ENCODE measurements at places on chromosomes 12 and 14.

DNA sequence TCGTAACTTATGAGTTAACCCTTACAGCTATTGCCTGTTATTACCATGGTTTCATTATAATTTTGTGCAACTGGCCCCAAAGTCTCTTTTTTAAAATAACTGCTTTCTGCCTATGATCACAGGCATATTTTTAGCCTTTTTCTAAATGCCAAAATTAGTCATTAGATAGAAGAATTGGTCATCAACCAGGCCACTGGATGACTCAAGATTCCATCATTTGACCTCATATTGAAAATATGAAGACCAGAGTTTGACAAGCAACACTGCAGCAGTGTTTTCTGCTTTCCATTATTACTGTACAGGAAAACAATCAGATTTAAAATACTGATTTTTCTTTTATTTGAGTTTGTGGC is 54.7 kb upstream of the OTOGL start:
- DNase-seq = no peak

GRCh38 chr12:5549011-5549410 is 117.1 kb downstream of the NTF3 start:
- DNase-seq = no peak

DNA sequence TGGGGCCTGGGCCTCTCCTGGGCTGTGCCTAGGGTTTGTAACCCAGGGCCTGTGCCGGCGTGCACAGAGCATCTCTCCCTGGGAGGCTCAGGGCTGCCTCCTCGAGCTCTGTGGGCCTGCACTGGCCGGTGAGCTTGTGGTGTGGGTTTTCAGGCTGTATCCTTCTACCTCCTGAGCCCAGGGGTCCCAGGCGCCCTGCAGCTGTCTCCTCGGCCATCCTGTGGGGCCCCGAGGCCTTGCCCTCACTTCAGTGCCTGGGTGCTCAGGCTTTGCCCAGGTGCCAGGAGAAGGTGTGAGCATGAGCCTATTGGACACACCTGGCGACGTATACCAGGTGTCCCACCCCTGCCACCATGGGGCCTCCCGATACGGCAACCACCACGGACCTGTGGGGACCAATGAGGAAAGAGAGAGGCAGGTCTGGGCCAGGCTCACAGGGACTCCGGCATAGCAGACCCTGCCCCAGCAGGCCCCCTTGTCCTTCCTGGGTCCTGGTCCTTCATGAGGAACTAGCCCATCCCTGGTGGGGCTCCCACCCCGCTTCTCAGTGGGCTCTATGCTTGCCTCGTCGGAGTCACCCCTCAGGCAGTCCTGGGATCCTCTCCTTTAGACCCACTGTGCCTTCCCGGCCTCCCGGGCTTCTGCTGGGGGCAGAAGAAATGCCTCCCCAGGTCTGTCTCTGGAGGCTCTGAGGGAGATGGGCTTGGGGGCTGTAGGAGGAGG is 400.2 kb downstream of the TMEM121 start:
- DNase-seq = no peak

DNA sequence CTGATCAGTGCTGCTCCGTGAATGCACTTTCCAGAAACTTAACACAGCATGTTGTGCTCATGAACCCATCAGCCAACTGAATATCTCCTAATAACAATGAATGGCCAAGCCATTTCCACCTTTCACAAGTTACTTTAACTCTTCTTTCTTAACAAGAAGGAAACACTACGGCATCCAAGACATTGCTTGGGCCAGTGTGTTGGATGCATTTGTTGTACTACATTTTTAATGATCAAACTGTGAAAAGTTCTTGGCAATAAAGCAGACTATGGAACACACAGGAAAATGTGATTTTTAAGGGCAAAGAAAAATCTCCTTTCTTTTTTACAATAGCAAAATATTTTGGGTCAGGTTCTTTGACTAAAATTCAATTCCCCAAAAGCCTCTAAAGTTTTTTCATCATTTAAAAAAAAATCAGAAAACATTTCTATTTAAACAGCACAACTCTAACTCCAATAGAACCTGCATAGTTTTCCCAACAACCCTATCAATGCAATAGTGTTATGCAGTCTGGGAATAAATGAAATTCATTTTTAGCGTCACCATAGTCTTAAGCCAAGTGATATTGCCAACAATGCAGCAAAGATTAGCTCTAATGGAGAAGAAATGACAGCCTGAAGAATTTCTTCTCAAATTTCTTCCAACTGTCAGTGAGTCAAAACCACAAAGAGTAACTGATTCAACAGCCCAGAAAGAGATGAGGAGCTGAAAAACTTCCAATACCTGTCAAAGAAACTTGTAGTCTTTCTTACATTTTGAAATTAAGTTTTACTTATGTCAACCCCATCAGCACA is 50.7 kb upstream of the PTPRR start:
- DNase-seq = no peak

GRCh38 chr14:96987771-96988170 is 190.6 kb downstream of the VRK1 start:
- DNase-seq = no peak

DNA sequence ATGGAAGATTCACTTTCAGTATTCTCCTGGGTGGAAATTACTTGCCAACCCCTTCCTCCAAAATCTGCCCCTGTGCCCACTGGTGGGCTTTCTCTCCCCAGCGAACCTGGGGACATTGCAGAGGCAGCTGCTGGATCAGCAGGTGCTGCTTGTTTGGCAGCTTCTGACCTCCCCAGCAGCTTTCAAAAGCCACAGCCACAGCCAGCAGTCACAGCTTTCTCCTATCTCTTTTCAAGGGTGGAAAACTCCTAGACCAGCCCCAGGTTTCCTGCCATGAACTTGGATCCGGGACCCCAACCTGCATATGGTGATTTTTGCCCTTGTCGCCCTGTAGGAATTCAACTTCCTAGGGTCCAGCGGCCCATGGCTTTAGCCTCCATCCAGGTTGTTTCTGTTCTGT is 330.8 kb downstream of the ADAMTS20 start:
- DNase-seq = no peak

DNA sequence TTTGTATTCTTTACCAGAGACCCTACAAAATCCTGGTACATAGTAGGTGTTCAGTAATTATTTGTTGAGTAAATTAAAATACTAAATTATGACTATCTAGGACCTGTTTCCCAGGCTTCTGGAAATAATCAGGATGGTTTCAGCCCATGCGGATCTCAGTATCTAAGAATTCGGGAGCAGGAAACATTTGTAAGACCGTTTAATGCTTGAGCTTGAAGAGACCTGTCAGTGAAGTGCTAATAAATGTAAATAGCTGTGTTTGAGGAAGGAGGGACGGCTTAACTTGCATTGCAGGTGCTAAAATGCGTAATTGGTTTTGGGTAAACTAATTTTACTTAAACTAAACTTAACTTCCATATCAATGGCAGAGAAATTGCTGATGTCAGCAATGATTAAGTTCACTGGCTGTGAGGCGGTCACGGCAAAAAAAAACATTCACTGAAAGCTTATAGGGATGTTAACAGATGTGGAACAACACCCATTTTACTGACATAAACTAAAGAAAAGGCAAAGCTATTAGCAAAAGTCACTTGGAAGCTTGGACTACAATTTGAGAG is 28.6 kb upstream of the AEBP2 start:
- no peak for DNase-seq

GRCh38 chr14:46322730-46323403 is 328.7 kb downstream of the RPL10L start:
- no peak for DNase-seq

DNA sequence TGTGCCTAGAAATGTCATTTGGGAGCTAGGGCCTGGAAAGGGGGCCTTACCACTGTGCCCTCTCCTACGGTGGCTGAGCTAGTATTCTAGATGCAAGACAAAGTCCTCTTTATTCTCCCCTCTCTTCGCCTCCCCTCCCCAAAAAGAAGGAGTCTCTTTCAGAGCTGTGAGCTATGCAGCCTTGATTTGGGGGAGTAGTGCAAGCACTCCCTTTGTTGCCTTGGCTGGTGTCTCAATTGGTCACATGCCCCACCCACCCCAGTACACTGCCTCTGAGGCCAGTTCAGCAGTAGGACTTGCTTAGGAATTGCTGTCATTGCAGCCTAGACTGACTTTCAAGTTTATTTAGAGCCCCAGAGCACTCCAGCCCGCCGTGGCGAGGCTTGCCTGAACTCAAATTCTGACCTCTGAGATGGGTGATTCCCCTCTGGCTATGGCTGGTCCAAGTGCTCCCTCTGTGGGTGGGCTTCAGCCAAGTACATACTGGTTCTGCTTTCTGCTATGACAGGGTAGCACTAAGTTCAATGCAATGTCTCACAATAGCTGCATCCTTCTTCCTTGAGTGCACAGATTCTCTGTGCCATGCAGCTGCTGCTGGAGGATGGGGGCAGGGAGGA is 37.0 kb upstream of the FBXO33 start:
- peak; percentile 32 for DNase-seq

DNA sequence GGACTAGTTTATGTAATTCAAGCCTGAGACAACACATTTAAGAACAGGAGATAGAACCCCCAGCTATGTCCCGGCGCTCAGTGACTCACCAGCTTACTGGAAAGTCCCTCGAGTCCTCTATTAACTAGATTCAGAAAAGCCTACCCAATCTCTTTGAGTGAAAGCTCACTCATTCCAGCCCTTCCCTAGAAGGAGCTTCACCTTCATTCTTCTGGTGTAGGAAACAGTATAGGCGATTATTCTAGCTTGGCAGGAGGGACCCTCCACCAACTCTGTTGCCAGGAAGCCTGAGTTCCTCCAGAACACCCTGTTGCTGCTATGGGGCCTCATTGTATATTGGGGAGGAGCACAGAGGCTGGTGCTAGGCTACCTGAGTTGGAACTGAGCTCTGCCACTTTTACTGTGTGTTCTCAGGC is 57.2 kb upstream of the AEBP2 start:
- no peak for DNase-seq

- DNase-seq = no peak
Observed at GRCh38 chr12:11600199-11600598, 49.3 kb upstream of the ETV6 start.

DNA sequence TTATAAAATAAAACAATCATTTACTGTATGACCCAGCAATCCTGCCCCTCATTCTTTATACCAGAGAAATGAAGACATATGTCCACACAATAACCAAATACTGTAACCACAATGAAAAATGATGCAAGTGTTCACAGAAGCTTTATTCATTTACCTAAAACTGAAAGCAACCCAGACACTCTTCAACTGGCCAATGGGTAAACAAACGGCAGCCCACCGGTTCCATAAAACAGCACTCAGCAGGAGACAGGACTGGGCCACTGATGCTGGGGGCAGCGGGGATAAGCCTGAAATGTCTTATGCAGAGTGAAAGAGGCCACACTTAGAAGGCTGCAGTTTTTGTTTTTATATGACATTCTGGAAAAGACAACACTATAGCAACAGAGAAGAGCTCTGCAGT is 15.1 kb downstream of the DDX51 start:
- no peak for DNase-seq

- no peak for DNase-seq
Observed at GRCh38 chr14:99707420-99707819, 23.3 kb downstream of the CYP46A1 start.

DNA sequence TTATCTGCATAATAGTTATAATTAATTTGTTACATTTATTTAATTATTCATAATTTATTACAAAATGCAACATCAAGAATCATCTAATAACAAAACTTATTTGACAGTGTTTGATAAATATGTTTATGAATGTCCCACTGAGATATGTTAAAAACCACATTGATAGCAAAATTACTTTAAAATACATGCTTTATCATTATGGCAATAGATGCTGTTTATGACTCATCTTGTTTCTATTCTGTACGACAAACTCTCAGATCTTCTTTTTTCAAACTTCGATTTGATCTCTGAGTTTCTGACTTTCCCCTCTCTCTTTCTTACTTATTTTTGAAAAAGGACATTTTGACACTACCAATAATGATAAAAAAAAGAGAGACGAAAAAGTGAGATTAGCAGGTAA is 56.8 kb upstream of the LRRK2 start:
- peak; percentile 45 for DNase-seq
